ENCODE measurements at places on chromosomes 16 and 17.

DNA sequence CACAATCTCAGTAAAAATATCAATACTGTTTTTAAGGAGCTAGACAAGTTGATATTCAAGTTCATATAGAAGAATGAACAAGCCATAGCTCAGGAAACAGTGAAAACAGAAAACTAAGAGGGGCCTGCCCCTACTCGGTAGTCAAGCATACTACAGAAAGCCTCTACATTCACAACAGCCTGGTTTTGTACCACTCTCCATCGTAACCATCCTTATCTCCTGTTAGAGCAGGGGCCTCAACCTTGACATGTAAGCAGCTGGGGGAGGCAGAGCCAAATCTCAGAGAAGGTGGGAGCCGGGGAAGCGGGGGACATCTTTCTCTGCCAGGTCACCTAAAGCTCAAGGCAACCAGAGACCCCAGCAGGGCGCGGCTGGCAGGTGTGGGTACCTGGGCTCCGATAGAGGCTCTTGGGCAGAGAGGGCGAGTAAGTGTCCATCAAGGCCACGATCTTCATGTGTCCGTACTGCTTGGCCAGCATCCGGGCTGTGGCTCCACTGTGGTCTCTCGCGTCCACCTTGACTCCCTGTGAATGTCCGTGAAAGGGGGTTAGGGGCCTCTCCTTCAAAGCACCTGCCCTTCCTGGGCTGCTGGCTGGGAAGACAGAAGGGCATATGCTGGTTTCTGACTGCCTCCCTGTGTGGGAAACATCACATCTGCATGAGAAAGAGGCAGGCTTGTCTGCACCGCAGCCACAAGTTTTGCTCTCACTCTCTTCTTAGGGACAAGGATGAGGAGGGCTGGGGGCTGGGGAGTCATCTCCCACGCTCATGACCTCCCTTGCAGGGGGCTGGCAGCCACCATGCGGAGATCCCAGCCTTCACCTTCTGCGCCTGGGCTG, 20.2 kb downstream of the ANKS3 start:
- DNase-seq = no peak

- no peak for DNase-seq
Measured at GRCh38 chr17:62140376-62140775, 75.3 kb upstream of the MED13 start.

DNA sequence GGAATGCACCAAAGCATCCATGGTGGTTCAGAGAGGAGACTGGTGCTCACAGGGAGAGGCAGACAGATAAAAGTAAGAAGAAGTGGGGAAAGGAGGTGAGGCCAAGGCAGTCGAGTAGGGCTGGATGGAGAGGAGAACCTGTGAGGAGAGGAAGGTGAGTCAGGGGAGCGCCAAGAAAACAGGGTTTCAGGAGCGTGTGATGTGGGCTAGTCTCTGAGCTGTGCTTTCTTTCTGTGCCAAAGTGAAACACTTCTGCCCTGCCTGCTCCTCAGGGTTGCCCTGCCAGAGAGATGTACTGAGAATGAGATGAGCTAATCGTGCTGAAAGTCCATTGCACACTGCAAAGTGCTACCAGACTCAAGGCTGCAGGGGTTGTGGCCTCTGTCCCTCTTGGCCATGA, 310.7 kb upstream of the CCL2 start:
- DNase-seq = no peak

DNA sequence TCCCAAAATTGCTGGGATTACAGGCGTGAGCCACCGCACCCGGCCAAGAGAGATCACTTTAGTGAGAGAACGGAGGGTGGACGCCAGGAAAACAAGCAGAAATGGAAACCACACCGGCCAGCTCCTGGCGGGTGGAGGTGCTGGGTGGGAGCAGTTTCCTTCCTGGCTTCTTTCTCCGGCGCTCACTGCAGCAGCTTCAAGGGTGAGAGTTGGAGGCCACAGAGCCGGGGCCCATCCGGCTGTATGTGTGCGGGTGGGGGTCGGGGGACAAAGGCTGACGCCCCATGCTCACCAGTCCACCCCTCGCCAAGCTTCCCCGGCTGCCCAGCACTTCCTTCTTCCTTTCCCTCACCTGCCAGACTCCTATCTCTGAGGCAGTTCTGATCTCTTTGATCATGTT, 13.5 kb upstream of the BHLHA9 start:
- no peak for DNase-seq

- no peak for DNase-seq
Measured at GRCh38 chr16:66127459-66128370, 238.8 kb upstream of the CDH5 start.

- no peak for DNase-seq
Measured at GRCh38 chr17:61480414-61480807, 28.2 kb downstream of the TBX4 start.

GRCh38 chr16:23966597-23967394, 131.0 kb downstream of the PRKCB start:
- DNase-seq = no peak

DNA sequence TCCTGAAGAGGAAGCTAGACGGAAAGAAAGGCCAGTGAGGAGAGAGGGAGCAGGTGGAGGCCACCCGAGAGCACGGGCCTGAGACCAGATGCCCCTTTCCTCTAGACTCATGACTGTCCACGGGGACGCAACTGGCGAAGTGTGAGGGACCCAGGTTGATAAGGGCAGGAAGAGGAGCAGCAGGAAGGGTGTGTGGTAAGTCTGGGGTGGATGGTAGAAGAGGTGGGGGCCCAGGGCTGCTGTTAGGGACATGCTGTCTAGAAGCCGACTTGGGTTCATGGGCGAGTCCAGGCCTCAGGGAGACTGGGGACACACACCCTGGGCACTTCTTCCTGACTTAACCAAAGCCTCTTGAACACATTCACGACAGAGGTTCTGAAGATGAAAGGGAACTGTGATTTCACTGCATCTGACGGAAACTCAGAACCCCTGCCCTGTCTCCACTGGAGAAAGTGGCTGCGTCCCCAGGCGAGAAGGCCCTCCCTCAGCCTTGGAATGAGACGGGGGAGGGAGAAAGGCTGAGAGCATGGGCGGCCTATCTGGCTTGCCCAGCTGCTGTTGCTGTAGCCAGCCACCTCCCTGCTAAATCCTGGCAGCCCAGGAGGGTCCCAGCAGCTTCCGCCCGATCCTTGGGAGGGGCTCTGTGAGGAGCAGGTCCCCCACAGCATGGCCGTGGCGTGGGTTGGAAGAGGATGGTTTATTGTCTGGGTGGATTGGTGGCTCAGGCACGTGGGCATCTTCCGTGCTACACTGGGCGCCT, 6.0 kb downstream of the HIC1 start:
- no peak for DNase-seq

DNA sequence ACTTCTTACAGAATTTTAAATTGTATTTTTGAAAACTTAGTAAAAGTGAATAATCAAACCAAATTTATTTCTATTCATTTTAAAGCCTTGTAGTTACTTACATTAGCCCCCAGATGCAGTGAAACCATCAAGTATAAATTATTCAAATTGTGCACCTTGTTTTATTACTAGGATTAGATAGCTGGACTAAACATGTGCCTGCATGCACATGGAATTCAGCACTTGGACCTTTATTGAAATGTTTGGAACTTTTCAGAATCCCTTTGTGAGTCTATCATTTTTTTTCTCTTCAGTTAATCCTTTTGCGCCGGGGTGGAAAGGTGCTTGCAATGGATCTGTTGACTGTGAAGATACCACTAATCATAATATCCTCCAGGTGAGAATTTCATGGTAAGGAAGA, 4.7 kb downstream of the ZPBP2 start:
- no peak for DNase-seq

DNA sequence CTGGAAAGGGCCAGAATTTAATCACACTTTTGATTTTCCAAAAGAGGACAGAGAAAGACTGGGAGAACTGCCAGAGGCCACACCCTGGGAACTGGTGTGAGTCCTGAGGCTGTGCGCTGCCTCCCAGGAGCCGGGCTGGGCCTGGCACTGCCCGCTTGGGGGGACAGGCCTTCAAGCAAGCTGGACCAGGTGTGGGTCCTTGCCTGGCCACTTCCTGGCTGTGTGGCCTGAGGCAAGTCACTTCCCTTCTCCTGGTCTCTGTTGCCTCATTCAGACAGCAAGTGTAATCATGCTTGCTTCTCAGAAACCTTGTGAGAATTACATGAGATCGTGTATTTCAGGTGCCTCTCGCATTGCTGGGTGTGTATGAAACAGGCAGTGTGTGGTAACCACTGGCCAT, 143.0 kb downstream of the SNX29 start:
- DNase-seq = no peak

DNA sequence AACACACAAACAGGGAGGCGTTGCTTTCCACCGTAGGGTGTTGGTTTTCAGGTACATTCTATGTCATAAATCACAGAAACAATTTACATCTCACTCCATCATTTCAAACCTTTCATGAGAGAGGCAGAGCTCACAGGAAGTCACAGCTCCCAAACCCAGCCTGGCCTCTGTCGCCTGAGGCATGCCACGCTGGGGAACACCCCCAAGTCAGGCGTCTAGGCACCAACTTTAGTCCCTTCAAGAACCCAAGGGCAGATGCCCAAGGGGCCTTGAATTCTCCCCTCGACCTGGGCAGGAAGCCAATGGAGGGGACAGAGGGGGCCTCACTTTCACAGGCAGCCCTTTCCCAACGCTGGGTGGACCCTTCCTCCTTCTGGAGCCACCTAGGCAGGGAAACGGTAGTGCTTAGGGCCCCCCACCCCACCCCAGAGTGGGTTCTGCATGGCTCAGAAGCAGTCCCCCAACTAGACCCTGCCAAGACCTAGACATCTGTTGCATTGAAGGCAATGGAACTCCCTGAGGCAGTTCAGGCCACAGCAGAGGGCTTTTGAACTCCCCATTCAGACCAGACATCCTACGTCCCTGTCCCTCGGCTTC, 10.6 kb downstream of the TBX4 start:
- no peak for DNase-seq

DNA sequence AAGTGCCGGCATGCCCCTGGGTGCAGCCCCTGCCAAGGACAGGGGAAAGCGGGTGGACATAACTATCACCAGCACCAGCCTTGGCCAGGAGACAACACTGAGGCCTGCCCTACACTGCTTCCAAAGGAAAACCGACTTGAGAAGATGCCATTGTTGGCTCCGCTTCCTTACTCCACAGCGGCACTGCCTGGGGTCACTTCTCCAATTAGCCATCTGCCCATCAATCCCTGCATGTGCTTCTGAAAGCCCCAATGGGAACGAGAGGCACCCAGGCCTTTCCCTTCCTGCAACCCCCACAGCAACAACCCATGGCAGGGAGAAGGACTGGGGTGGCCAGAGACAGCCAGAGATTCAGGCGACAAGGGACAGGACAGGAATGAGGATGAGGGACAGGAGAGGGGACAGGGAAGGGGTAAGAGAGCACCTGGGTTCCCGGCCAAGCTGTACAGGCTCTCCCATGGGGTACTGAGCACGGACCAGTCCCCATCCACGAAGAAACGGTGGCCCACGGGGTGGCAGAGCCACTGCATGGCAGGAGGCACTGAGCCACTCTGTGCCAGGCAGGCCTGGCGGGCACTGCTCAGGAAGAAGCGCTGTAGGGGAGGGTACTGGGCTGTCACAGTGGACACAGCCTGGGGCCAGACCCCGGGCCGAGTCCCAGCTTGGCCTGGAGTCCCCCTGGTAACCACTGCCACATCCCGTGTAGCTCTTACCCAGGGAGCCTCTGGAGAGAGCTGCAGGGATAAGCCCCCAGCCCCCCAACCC, 21.2 kb downstream of the SREBF1 start:
- DNase-seq = no peak

DNA sequence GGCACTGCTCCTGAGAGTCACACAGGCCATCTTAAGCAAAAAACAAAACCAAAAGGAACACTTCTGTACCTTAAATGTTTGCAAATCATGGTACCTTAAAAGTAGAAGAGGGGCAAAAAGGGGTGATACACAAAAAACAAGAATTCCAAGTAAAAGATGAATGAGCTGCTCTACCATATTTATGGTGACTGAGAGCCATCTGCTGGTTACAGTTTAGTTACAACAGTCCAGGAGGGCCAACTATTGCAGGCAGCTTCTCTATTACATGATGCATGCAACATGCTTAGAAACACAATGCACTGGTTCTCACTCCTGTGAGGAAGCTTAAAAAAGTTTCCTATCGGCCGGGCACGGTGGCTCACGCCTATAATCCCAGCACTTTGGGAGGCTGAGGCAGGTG, 53.5 kb downstream of the STX8 start:
- DNase-seq = no peak

- DNase-seq = no peak
Measured at GRCh38 chr16:55035956-55036355, 105.3 kb downstream of the IRX5 start.

DNA sequence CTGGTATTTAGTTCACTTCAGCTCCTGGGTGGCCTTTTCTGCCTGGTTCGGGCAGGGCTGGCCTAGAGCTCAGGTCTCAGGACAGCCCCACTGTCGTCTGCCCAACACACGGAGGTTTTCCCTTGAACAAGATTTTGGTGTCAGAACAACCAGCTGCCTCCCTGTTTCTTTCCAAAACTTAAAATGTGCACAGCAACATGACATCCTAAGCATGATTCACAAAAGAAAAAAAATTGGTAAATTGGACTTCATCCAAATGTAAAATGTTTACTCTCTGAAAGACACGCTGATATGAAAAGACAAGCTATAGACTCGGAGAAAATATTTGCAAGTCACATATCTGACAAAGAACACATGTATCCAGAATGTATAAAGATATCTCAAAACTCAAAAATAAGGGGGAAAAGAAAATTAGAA, 197.8 kb upstream of the CHMP6 start:
- no peak for DNase-seq

DNA sequence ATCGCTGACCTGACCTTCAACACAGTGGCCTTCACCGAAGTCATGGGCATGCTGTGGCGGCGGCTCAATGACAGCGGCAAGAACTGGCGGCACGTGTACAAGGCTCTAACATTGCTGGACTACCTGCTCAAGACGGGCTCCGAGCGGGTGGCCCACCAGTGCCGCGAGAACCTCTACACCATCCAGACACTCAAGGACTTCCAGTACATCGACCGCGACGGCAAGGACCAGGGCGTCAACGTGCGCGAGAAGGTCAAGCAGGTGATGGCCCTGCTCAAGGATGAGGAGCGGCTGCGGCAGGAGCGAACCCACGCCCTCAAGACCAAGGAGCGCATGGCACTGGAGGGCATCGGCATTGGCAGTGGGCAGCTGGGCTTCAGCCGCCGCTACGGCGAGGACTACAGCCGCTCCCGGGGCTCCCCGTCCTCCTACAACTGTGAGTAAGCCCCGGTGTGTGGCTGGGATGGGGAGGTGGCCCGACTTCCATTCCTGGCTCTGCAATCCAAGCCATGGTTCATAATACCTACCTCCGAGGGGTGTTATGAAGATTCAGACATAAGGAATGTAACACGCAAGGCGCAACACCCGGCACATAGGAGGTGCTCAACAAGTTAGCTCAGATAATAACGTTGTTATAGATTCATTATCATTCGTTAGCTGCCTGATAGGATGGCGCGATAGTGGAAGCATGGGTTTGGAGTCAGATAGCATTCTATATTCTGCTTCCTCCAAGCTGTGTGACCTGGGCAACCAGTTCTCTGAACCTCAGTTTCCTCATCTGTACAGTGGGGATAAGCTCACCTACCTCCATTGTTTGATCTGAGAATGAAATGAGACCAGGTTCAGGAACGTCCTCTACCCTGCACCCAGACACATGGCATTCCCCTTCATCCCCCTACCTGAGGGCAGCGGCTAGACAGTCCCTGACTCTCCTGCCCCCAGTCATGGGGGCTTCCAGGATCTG, 4.4 kb downstream of the EPN3 start:
- no peak for DNase-seq

- no peak for DNase-seq
Measured at GRCh38 chr17:44197980-44198720, 1.5 kb downstream of the ATXN7L3 start.

- no peak for DNase-seq
Measured at GRCh38 chr17:44038604-44039011, 23.8 kb upstream of the TMEM101 start.

GRCh38 chr16:79776243-79776847, 175.8 kb upstream of the MAF start:
- no peak for DNase-seq
